ENCODE measurements at places on chromosomes 5 and 9.

DNA sequence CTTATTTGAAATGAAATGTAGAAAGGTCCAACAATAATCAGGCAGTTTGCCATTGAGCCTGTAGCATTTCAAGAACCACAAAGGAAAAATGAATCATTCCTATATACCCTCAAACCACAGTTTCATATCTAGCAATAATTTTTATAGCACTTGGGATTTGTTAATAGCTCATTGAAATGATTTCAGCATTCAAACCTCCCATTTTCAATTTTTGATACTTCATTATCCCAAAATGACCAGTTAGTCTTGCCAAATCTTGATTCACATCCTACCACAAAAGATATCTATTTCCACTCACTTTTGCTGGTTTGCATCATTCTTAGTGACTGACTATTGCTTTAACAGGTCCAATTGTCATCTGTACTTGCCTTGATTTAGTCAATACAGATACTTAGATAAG is 790.1 kb downstream of the TLE1 start:
- DNase-seq = no peak

- DNase-seq = no peak
Measured at GRCh38 chr5:95762652-95763041, 31.5 kb downstream of the RHOBTB3 start.

GRCh38 chr9:121562301-121562700 is 62.7 kb upstream of the GGTA1 start:
- no peak for DNase-seq

- DNase-seq = no peak
Measured at GRCh38 chr5:26229848-26230247, 808.5 kb downstream of the CDH9 start.

- DNase-seq = peak; percentile 1
Measured at GRCh38 chr9:92406477-92406876, 2.1 kb upstream of the OGN start.

- no peak for DNase-seq
Measured at GRCh38 chr5:148739023-148739422, 84.7 kb upstream of the HTR4 start.

DNA sequence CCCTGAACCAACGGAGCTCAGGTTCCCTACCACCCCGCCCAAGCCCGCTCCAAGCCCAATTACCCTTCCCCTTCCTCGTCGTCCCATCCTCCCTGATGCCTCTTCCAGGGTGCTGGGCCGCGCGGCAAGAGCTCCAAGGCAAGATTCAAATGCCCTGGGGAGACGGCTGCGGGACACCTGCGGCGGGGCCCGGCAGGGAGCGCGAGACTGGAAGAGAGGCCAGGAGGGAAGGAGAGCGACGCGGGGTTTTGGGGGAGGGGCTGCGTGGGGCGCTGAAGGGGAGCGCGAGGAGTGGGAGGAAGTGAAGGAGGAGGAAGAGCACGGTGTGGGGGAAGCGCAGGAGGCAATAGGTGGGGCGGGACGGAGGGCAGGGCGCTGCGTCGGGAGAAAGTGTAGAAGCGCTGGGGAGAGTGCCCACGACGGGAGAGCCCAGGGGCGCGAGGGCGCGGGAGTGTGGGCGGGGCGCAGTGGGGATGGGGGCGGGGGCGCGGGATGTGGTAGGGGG is 975 bp upstream of the NXNL2 start:
- DNase-seq = no peak

- DNase-seq = no peak
Measured at GRCh38 chr5:9892696-9893095, 262.5 kb upstream of the TAS2R1 start.

DNA sequence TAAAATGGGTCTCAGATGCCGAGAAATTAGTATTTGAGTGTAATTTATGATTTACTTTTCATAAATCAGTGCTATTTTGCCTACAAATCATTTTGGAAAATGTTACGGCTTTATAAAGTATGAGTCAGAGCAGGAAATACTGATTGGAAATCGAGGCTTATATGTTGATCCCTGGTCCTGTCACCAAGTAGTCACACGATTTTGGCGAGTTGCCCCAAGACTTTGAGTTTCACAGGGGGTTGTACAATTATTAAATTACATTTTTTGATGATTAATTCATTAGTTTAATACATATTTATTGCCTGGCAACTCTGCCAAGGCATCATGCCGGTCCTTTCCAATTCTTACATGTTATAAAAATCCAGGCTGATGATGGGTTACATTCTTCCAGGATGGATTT is 443.9 kb upstream of the KLF4 start:
- DNase-seq = no peak

DNA sequence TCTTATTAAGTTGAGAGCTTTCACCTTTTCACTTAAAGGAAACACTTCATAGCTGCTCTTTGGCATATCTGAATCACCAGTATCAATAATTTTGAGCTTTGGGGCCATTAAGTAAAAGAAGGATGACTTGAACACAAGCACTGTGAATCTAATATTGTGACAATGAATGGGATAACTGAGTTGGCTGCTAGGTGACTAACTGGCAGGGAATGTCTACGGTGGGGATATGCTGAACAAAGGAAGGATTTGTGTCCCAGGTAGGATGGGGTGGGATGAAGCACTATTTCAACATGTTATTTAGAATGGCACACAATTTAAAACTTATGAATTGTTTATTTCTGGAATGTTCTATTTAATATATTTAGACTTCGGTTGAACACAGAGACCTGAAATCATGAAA is 123.6 kb downstream of the TEX10 start:
- DNase-seq = no peak

DNA sequence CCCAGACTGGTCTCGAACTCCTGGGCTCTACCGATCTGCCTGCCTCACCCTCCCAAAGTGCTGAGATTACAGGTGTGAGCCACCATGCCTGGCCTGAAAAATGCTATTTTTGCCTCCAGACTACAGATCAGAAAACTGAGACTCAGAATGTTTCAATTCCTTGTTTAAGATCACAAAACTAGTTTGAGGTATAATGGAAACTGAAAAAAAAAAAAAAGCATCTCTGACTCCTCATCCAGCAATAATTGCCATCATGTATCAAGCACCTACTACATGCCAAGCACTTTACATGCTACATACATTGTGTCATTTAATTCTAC is 35.6 kb downstream of the PLAC8L1 start:
- DNase-seq = no peak

GRCh38 chr9:33180526-33181184 is 13.5 kb upstream of the B4GALT1 start:
- DNase-seq = no peak

DNA sequence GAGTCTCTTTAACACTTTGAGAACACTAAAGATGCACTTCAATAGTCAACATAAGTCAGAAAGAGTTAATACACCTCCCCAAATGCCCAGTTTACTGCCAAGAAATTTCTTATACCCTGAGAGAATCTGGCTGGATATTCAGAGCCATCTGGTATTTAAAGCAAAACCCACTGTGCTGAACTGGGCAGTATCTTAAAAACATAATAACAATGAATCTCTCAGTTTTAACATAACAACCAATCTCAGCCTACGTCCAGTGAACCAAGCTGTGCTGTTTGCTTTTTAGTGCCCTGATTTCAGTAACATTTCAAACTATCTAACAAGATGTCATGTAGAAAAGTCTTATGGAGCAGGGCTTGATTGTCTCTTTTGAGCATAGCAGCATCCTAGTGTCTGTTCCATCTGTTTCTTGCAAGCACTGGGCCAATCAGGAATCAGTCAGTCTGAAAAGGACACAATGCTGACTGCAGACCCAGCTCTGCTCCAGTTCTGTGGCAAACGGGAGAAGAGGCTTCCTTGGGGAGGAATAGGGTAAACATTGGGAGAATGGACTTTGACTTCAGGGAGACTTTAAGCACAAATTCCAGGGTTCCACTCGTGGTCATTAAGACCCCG is 43.6 kb upstream of the FAM81B start:
- DNase-seq = no peak

GRCh38 chr5:18811661-18812060 is 1176.3 kb downstream of the CDH18 start:
- no peak for DNase-seq

DNA sequence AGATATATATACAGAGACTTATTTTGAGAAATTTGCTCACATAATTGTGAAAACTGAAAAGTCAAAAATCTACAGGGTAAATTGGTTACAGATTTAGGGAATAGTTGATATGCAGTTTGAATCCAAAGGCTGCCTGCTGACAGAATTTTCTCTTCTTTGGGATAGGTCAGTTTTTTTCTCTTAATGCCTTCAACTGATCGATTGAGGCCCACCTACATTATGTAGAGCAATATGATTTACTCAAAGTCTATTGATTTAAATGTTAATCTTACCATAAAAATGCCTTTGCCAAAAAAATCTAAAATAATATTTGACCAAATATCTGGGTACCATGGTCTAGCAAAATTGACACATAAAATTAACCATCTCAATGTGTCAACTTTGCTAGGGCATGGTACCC is 3.9 kb upstream of the GHR start:
- no peak for DNase-seq

DNA sequence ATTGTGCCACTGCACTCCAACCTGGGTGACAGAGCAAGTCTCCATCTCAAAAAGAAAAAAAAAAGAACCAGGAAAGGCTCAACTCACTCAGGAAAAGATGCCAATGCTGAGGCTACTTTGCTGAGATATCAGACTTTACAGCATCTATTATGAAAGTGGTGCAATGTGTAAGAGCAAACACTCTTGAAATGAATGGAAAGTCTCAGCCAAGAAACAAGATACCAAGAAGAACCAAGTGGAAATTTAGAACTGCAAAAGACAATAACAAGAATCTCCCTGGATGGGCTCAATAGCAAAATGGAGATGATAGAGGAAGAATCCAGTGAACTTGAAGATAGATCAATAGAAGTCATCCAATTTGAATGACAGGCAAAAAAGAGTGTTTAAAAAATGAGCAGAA is 37.7 kb downstream of the TSPAN17 start:
- no peak for DNase-seq

DNA sequence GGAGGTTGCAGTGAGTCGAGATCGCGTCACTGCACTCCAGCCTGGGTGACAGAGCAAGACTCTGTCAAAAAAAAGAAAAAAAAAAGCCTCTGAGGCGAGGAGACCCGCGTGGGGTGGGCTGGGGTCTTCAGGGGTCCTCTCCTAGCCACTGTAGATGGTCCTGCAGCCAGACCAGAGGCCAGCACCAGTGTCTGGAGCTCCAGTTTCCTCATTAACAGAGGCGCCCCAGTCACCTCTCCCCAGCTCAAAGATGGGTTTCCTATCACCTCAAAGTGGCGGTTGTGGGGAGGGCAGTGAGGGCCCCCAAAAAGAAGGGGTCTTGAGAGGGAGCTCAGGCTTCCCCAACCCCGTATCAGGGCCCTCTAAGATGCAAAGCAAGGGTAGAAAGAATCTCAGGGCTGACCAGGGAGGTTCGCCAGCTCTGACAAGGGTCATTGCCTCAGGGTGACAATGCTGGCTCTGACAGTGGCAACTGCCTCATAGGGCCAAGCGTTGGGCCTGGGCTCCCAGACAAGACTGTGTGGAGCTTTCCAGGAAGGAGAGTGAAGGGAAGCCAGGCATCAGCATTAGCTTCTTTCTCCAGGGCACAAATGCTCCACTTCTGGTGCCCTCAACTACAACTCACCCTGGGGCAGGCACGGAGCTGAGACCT is 15.0 kb downstream of the STK10 start:
- DNase-seq = no peak

- DNase-seq = no peak
Measured at GRCh38 chr9:85213650-85214607, 527.8 kb downstream of the AGTPBP1 start.
